AG08396 (cell line): ENCODE measurements at places on chromosomes 2 and 18.

DNA sequence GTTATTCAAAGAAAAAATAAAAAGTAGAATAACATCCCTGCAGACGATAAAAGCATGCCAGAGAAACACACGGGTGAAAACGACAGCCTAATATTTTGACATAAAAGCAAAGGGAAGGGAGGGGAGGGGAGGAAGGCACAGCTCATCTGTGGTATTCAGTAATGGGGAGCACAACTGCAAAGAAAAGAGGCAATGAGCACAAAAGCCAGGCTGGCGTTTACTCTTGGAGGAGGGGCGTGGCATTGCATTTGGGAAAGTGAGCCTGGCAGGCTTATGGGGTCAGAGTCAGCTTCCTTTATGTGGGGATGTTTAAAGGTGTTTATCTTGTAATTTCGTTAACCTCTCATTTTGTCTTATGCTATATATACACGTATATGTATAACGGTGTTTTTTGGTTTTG, 53.2 kb downstream of the STEAP3 start:
- no peak for DNase-seq

DNA sequence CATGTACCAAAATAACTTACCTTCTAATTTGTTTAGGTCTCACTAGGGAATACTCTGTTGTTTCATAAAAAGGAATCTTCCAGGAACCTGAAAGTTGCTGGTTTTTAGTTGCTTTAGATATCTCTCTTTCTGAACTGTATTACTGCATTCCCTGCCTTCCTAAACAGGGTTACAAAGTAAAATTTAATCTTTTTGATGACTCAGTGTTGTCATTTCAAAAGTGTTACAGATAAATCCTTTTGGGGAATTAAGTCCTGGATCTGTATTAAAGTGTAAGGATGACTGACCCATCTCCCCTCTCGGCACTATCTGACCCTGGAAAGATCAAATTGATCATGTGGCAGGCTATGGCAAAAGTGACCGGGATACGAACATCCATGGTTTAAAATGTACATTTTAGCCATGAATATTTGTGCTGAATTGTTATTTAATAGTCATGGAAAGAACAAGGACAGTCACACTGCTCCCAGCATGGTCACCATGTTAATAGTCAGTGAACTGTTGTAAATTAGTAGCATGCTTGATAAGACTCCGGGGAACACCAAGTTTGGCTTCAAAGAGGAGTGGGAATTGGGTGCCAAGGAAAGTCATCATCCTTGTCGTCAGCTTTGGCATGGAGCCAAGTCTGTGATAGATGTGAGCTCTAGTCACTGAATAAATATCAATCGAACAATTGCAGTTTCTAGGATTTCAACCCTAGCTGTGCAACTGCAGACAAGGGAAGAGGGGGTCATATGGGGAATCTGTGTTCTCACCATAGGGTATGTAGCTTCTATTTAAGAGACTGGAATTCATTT, 4.2 kb downstream of the PLEKHA3 start:
- DNase-seq = no peak

DNA sequence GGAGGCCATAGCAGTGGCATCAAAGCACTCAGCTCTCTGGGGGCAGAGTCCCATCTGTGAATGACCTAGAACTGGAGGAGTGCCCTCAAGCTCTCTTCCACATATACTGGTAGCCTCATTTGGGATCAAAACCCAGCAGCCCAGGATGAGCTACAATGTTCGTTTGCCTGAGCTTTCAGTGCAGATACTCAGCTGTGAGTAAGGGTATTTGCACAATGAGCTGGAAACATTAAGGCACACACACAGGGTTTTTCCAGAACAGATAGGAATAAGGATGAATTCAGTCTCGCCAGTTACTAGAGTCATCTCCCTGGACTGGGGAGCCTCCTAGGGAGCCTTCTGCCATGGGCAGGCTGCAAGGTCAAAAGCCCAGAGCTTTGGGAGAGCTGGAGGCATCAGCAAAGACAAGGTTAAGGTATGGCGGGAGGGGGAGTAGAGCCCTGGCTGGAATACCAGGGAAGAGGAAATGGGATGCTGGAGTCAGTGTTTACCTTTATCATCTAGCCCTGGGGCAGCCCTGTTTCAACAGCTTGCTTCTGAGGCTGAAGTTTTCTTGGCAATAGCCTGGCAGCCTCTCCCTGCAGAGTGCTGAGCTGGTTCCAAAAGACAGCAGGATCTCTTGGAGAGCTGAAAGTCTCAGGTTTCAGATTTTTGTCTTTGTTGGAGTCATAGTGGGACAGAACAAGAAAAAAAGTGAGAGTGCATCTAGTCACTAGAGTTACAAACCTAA, 187.7 kb downstream of the LOXHD1 start:
- DNase-seq = no peak

- no peak for DNase-seq
Observed at GRCh38 chr2:99451280-99451679, 38.5 kb downstream of the REV1 start.

DNA sequence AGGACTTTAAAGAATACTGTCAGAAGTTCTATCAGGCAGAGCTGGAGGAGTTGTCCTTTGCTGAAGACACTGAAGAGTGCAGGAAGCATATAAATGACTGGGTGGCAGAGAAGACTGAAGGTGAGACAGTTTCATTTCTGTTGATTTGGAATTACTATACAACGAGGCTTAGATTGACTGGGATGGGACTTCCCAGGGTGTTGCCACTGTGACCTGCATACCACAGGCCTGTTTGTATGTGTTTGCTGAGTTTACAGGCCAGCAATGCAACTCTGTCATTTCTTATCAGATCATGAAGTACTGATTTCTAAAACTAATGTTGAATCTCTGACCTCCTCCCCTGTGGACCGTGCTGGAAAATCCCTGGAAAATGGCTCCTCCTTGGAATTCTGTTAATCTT, 11.8 kb downstream of the SERPINB8 start:
- no peak for DNase-seq

DNA sequence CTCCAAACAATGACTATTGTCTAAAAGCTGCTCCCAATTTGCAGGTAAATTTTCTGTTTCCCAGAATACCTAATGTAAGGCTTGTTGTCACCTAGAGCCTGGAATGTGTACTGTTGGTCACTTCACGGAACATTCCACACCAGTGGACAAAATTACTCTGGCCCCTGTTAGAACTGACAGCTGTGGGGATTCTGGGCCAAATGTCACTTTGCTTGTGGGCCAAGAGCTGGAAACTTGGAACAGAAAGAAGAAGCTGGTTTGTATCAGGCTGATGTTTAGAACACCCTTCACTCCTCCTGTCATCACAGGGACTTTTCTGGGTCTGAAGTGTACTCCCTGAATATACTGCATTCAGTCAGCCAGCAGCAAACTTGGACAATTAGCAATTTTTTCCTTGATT, 495.6 kb upstream of the SYT4 start:
- no peak for DNase-seq

GRCh38 chr2:102193074-102193473, 6.3 kb downstream of the IL1RL2 start:
- peak; percentile 20 for DNase-seq

- DNase-seq = peak; percentile 8
Observed at GRCh38 chr18:26656431-26656943, 108.1 kb upstream of the KCTD1 start.

GRCh38 chr2:109333414-109334210, 204.6 kb downstream of the SH3RF3 start:
- no peak for DNase-seq

GRCh38 chr18:62660691-62661090, 54.6 kb upstream of the PHLPP1 start:
- no peak for DNase-seq

- DNase-seq = no peak
Observed at GRCh38 chr18:73942081-73942625, 205.5 kb downstream of the FBXO15 start.

DNA sequence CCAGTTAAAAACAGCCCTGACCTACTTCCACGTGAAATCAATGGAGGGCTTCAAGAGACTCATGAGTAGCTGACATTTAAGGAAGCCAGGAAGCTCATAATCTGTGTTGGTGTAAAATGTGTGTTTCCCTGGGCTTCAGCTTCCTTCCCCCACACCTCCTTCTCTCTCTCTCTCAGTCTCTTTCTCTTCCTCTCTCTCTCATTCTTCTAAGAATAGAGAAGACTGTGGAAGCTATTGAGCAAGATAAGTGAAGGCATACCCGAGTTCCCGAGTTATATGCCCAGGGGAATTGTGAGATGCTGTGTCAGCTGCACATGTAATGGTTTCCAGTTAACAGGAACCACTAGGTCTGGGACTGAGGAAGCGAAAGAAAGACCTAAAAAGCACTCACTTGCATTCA, 199.4 kb downstream of the NYAP2 start:
- DNase-seq = no peak

DNA sequence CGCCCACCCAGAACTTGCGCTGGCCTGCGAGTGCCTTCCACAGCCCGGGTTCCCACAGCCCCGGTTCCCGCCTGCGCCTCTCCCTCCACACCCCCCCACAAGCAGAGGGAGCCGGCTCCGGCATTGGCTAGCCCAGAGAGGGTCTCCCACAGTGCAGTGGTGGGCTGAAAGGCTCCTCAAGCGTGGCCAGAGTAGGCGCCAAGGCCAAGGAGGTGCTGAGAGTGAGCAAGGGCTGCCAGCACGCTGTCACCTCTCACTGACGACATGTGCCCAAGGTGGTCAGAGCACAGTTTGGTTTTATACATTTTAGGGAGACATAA, 15.3 kb upstream of the PXDN start:
- DNase-seq = no peak

- DNase-seq = no peak
Observed at GRCh38 chr2:15700131-15700530, 108.5 kb downstream of the DDX1 start.

- DNase-seq = peak; percentile 39
Observed at GRCh38 chr2:23286758-23287704, 97.9 kb upstream of the KLHL29 start.

GRCh38 chr2:146814971-146815370, 1029.9 kb upstream of the ACVR2A start:
- no peak for DNase-seq

- no peak for DNase-seq
Observed at GRCh38 chr2:24768013-24768412, 25.2 kb downstream of the PTRHD1 start.
